ENCODE measurements at places on chromosomes 7 and 10.
A peak's percentile ranks its signal among the peaks of the same experiment; 100 is the strongest.

- peak; percentile 77 for DNase-seq
Observed at GRCh38 chr7:17132726-17133125, 165.7 kb upstream of the AHR start.

- DNase-seq, result peak; percentile 23
Observed at GRCh38 chr10:103692436-103692951, 162.9 kb downstream of the SH3PXD2A start.

DNA sequence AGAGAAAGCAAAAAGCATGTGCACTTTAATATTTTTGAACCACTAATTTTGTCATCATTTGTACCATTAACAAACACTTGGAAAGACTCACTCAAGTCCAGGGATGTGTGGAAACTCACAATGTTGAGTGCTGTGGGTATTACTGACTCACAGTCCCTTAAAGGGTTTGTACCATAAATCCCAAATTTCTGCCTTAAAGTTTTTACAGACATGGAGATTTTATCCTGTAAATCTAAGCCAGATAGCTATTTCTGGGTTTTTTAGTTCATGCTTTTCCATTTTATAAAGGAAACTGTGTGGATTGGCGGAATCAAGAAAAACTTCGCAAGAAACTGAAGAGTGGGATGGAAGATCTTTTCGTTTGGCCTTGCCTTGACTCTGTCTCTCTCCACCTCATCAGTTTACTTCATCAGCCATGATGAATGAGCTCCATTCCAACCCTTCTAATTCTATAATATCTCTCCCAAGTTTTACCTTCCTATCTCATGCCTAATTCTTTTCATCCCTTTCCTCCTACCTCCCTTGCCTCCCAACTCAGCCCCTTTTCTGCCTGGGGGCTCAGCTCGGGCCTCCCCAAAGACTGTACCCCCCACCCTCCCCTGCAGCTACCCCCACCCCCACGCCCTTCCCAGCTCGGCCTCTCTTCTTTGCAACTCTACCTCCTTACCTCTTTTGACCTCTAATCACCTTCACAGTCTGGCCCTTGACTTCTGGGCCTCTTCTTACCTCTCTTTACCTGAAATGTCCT lies 218.5 kb upstream of the MKLN1 start:
- peak; percentile 35 for DNase-seq

DNA sequence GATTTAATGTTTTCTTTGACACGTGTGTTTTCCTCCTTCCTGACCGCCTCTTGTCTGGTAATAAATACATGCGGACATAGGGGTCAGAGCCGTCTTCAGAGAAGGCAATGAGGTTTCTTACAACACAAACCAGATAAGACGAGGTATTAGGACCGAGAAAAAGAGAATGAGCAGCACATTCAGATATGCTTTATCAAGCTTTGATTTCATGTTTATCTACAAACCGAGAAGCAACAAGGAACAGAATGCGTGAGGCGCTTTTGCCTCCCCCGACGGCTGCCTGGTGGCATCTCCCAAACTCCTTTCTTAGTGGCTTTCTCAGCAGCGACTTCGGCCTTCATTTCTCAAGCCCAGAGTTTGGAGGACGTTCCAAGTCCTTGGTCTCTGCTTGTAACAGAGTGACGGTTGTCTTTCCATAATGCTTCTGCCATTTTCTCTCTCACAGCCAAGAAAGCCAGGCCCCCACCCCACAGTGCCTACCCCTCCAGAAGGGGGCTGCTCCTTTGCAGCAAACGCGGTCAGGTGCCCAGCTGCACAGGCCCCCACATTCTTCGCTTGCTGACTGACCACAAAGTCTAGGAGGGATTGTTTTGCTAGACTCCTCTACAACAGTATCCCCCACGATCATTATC lies 32.6 kb upstream of the NCAPG2 start:
- no peak for DNase-seq
